ENCODE measurements at places on chromosomes 1 and 21.

DNA sequence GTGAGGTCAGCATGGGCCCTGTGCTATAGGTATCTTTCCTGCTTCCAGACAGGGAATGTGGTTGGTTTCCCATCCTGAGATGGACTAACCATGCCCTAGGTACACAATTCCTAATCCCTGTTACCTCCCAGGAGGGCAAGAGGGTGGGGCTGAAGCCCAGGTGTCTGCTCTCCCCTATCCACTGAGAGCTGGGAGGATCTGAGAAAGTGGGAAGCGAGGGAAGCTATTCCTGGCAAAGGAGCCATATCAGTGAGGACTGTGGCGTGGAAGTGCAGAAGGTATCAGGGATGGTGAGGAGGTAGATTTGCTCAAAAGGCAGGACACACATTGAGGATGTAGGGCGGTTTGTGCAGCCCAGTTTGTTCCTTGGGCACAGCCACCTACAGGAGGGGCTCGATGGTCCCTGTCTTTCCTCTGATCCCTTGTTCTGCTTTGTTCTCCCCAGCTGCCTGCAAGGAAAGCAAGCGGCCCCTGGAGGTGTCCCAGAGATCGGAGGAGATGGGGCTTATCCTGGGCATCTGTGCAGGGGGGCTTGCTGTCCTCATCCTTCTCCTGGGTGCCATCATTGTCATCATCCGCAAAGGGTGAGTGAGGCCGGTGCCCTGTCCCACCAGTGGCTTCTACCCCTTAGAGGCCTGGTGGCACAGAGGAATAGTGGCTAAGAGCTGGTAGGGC, 48.1 kb downstream of the PTPRU start:
- no peak for DNase-seq

DNA sequence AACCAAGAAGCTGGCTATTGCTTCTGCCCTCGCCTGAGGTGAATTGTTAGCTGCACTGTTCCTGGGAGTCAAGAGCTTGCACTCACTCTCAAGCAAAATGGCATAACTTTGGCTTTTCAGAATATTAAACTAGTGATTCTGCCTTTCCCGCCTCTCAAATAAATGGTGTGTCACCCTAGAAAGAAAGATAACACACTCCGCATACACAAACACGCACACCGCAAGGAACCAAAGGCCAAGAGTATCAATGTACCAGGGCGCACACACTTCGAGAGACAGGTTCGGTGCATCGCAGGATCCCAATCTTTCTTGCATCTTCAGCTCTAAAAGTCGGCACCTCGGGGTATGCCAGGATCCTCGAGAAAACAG, 470 bp upstream of the RTCA start:
- DNase-seq = no peak

- DNase-seq = no peak
Observed at GRCh38 chr1:114718661-114719423, 2.3 kb upstream of the NRAS start.

DNA sequence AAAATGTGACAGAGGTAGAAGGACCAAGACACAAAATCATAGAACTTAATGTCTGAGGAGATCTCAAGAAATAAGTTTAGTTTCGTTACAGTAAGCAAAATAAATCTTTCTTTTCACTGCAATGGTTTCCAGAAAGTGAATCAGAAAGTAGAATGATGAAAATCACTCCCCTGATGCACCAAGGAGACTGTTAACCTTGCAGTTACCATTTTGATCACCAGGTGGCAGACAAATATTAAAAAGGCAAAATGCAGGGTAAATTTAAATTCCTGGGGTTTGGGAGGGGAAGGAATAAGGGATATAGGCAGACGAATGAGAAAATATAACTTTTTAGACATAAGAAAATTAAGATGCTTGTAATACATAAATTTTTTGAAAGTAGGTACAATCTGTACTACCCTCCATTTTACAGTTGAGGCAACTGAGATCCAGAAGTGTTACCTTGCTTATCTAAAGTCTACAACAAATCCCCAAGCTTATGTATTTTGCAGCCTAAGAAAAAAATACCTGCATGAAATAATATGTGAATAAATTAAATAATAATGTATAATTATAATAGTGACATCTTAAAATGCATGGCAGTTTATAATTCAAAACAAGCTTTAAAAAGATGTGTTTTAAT, 253.2 kb downstream of the CRB1 start:
- peak; percentile 23 for DNase-seq

DNA sequence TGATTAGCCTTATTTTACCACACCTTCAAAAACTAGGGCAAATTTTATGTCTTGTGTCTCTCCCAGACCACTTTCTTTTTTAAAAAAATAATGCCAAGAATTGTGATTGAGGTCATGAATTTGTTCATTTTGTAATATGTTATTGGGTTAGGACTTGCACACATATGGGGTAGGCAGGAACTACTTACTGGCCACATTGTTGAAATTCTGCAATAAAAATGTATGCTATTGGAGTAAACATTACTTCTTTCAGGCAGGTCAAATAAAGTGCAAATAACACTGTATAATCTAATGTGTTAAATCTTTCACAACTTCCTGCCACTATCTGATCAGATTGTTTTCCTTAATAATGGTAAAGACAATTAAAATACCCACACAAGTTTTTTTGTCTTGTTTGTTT, 166.6 kb upstream of the COL11A1 start:
- DNase-seq = no peak

GRCh38 chr21:31874812-31875212, 2.0 kb downstream of the HUNK start:
- peak; percentile 56 for DNase-seq

- peak; percentile 56 for DNase-seq
Observed at GRCh38 chr1:25134801-25135461, 97.4 kb downstream of the SYF2 start.

DNA sequence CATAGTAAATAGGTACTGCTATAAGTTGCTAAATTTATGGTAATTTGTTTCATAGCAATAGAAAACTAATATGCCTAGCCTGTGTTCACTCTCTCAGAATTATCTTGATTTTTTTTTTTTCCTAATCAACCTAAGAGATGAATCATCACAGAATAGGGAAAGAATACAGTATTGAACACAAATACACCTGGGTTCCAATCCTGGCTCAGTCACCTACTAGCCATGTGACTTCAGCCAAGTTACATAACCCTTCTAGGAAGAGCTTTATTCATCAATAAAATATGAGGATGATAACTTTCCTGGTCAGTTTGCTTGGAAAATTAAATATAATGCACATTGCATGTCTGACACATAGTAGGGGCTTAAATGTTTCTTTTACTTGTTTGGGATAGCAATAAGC, 279.5 kb downstream of the FOXD2 start:
- no peak for DNase-seq

DNA sequence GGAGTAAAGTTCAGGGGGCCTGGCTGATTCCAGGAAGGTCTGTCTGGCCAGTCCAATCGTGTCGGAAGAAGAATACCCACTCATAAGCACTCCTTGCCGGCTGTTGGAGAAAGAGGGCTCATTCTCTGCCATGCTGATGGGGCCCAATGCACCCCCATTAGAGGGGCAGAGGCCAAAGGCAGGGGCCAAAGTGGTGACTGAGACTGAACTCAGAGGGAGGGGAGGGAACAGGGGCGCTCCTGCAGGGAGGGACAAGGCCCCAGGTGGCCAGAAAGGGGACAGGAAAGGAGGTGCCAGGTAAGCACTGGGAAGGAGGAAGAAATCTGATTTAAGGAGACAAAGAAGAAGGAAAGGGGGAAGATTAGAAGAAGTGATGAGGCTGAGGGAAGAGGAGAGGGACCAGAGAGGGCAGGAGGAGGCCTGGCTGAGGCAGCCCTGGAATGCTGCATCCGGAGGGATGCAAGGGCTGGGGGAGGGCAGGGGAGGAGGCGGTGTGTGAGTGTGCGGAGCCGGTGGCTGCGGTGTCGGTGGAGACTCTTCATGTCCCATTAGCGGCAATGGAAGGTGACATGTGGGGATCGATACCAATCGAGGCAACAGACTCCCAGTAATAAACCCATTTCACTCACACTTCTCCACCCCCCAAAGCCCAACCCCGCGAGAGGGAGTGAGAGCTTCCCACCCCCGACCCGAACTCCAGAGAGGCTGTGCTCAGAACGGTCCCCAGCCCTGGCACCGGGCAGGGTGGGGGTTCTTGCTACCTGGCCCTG, 12.0 kb upstream of the ETV3L start:
- DNase-seq = peak; percentile 57

DNA sequence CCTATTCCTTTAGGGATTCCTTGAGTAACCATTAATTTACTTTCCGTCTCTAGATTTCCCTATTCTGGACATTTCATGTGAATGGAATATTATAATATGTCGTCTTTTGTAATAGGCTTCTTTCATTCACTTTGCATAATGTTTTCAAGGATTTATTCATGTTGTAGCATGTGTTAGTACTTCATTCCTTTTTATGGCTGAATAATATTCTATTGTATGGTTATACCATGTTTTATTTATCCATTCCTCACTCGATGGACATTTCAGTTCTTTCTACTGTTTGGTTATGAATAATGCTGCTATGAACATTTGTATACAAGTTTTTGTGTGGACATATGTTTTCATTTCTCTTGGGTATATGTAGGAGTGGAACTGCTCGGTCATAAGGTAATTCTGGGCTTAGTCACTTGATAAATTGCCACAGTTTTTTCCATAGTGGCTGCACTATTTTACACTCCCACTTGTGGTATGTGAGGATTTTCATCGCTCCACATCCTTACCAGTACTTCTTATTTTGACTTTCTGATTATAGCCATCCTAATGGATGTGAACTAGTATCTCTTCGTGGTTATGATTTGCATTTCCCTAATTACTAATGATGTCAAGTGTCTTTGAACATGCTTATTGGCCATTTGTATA, 17.7 kb downstream of the PPP2R5A start:
- DNase-seq = no peak

DNA sequence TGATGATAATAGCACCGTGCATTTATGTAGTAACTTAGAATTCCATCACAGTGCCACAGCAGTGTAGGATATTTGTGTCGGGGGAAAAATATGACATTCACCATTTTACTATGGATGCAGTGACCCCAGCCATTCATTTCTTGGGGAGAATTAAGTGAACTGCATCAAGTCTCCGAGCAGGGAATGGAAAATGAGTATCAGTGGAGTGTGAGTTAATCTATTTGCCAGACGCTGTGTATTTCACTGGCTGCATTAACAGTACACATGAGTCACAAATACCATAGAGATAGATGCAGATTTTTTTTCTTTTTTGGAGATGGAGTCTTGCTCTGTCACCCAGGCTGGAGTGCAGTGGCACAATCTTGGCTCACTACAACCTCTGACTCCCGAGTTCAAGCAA, 33.8 kb upstream of the SLC45A1 start:
- no peak for DNase-seq

- DNase-seq = no peak
Observed at GRCh38 chr1:14320518-14320917, 278.0 kb upstream of the KAZN start.

- no peak for DNase-seq
Observed at GRCh38 chr21:35015435-35016024, 33.6 kb downstream of the RUNX1 start.

- DNase-seq = no peak
Observed at GRCh38 chr21:15281714-15282113, 216.9 kb upstream of the NRIP1 start.

DNA sequence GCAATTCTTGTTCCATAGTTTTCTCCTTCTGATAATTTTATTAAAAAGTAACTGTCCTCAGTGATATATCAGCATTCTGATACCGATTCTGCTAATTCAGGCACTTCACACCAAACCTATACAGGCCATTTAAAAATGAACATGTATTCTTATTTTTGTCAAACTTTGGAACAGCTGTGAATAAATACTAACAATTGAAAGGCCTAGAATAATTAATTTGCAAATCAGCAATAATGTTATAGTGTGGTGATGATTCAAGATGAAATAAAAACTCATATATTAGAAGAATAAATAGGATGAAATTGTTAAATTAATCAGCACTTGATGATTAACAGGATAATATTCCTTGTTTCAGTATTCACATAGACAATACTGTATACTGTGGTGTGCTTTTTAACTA, 9.9 kb downstream of the CDKN2C start:
- DNase-seq = no peak

- no peak for DNase-seq
Observed at GRCh38 chr1:78690516-78690915, 40.9 kb downstream of the IFI44 start.

DNA sequence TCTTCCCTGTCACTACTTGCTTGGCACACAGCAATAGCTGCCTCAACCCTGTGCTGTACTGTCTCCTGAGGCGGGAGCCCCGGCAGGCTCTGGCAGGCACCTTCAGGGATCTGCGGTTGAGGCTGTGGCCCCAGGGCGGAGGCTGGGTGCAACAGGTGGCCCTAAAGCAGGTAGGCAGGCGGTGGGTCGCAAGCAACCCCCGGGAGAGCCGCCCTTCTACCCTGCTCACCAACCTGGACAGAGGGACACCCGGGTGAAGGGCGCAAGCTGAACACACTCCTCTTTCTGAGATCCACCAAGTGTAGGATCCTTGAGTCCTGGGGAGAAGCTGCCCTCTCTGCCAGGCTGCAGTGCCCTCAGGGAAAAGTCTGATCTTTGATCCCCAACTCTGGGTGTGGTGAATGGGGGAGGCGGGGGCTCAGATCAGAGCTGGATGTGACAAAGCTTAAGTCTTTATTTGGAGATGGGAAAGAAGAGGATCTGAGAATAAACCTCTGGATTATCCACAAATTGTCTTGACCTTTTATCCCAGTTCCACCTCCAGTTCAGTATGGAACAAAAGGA, 1.2 kb downstream of the RXFP4 start:
- DNase-seq = no peak

DNA sequence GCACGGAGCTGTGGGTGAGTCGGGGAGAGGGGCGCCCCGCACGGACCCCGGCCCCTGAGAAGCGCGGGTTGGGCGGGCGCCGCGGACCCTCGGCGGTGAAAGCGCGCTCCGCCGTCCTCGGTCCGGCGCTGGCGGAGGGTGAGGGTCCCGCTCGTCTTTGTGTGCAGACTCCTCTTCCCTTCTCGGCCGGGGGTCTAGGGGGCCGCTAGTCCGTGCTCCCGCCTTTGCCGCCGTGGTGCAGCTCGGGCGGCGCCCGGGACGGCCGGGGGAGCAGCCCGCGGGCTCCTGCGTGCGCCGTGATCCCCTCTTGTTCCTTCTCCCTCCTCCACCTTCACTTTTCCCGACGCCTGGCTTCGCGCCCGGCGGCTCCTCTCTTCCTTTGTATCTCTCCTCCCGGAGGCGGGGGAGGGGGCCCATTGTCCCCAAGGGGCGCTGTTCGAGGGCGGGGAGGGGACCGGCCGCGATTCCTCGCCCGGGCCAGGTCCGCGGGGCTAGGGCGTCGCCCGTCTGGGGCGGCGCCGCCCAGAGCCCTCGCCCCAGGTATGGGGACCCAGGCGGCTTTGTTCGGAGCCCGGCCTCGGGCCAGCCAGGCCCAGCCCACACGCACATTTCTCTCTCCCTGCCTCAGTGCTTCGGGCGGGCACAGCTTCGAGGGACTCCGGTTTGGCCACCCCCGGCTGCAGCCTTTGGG, 519 bp downstream of the FNBP1L start:
- peak; percentile 94 for DNase-seq

- DNase-seq = peak; percentile 45
Observed at GRCh38 chr1:232036181-232036933, 409.8 kb downstream of the DISC1 start.

GRCh38 chr1:95140791-95141190, 23.6 kb downstream of the TLCD4 start:
- no peak for DNase-seq

GRCh38 chr1:245058882-245059281, 95.9 kb upstream of the KIF26B start:
- DNase-seq = no peak

All from retina (tissue), 1 donor.